Stimulated activated CD4-positive, alpha-beta T cell treated with anti-CD3 and anti-CD28 coated beads, TNF-alpha, amount 100 ng/mL, for 1 hour (primary cell): ENCODE measurements at places on chromosomes 4 and X.

GRCh38 chr4:78313754-78314120 is 237.8 kb upstream of the ANXA3 start:
- DNase-seq, result no peak

DNA sequence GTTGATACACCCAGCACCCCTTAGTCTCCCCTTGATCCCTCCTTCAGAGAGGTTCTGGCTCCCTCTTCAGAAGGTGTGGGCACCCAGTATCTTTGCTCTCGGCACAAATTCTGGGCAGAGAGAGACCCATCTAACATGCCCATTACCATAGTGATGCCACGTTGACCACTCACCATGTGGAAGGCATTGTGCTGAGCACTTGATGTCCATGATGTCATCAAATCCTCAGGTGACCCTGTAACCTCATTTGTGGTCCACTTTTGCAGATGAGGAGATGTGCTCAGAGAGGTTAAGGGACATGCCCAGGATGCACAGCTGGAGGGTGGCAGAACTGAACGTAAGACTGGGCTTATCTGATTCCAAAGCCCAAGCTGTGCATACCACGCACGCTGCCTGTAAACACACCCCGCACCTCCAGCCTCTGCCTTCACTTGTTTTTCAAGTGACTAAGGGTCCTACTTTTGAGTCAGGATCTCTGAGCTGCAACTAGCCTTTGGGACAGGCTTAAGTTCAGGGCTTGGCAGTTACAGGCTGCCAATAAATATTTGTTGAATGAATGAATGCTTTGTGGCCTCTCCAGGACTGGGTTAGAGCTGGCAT is 55.2 kb downstream of the HTRA3 start:
- DNase-seq, result no peak

- no peak for DNase-seq
Measured at GRCh38 chr4:47617607-47618006, 132.5 kb downstream of the ATP10D start.

DNA sequence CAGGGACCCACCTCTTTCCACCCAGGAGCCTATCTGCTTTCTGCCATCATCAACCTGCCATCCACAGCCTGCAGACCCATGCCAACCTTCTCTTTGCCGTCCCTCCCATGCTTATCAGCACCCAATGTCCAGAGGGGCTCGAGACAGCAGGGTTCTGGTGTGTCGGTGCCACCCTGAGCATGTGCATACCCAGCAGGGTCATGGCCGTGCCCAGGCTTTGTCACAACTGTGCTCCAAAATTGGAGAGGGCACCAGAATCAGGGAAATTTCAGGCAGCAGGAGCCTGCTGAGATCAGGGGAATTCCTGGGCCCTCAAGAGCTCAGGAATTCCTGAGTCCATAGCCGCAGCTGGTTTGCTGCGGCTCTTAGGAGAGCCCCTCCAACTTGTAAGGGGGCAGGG is 330.6 kb downstream of the CCSER1 start:
- DNase-seq, result no peak

DNA sequence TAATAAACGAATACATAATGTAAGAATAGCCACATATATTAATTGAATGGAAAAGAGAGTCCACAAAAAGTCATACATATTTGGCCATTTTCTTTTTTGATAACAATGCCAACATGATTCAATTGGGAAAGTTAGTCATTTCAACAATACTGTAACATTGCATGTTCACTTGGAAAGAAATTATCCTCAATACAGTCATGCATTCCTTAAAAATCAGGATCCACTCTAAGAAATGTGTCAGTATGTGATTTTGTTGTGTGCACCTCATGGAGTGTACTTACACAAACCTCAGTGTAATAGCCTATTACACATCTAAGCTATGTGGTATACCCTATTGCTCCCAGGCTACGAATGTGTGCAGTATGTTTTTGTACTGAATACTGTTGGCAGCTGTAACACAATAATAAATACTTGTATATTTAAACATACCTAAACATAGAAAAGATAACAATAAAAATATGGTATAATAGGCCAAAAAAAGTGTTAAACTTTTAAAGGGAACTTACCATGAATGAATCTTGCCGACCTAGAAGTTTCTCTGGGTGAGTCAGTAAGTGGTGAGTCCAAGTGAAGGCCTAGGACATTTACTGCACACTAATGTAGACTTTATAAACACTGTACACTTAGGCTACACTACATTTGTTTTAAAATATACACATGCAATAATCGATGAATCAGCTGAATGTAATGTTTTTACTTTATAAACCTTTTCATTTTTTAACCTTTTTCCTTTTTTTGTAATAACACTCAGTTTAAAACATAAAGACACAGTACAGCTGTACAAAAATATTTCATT is 806.8 kb downstream of the PCDH18 start:
- no peak for DNase-seq

- no peak for DNase-seq
Measured at GRCh38 chr4:92231511-92231910, 72.3 kb upstream of the GRID2 start.
